ENCODE measurements at places on chromosomes 3 and 15.

DNA sequence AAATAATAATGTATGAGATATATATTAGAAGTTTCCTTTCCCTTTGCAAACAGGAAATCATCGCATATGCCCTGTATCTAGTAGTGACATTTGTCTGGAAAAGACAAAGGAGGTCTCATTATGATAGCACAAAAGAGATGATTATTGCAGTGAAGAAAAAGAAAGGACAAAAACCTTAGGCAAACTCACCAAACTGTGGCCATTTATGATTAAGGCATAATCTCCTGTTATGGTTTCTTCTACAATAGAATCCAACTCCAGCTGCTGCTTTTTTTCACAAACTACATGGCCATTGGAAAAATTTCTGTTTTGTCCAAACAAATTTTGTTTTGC is 218.2 kb downstream of the ATP8B4 start:
- no peak for DNase-seq

GRCh38 chr3:152938974-152939636 is 104.2 kb downstream of the P2RY1 start:
- no peak for DNase-seq

- DNase-seq, result no peak
Observed at GRCh38 chr3:110180733-110181132, 843.4 kb upstream of the DPPA4 start.

GRCh38 chr3:87219611-87220010 is 7.5 kb upstream of the CHMP2B start:
- no peak for DNase-seq

- no peak for DNase-seq
Observed at GRCh38 chr15:68991723-68992122, 22.8 kb upstream of the NOX5 start.
